ENCODE measurements at places on chromosomes 16 and 17.

DNA sequence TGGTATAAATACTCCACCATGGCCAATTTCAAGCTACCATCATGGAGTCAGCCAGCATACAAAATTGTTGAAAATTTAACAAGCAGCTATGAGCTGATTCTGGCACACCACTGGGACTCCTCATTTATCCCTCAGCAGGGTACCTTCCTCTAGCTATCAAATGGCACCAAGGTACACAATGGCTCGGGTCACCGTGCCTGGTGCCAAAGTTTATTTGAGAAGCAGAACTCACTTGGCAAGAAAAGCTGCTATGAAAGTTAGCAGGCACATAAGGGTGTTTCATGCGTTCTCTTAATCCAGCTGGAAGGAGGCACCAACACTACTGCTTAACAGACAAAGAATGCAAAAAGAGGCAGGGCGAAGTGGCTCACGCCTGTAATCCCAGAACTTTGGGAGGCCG, 51.6 kb downstream of the IKZF3 start:
- no peak for DNase-seq

GRCh38 chr17:49554694-49555494, 20.8 kb upstream of the NXPH3 start:
- no peak for DNase-seq

GRCh38 chr17:38561416-38562214, 44.1 kb downstream of the SRCIN1 start:
- no peak for DNase-seq

DNA sequence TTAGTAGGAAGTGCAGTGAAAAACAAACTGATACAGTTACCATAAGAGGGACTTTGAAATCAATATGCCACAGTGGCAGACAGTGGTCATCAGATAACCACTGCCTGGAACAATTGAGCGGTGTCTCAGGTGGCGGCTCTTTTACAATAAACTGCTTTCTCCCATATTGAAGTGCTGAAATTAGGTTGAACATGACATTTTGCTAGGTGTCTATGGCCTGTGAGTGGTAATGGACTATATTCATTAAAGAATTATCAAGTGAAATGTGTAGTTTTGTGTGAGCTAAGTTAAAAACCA, 214.7 kb downstream of the RPTOR start:
- no peak for DNase-seq

- DNase-seq, result no peak
Measured at GRCh38 chr17:62692159-62692651, 64.7 kb downstream of the MRC2 start.

- no peak for DNase-seq
Measured at GRCh38 chr17:48492401-48493298, 38.2 kb downstream of the HOXB1 start.

DNA sequence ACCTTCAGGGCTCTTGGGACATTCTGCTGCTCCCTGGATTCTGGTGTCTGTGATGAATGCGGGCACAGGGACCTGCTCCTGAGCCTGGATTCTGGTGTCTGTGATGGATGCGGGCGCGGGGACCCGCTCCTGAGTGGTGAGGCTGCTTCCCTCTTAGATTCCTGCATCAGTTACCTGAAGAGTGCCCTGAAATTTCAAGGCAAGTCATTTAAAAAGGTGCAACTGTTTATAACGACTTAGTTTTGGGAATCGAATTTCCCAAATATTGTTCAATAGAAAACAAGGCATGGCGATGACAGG, 7.0 kb downstream of the TMEM204 start:
- no peak for DNase-seq

GRCh38 chr17:74299226-74300009, 25.4 kb downstream of the DNAI2 start:
- DNase-seq, result no peak

DNA sequence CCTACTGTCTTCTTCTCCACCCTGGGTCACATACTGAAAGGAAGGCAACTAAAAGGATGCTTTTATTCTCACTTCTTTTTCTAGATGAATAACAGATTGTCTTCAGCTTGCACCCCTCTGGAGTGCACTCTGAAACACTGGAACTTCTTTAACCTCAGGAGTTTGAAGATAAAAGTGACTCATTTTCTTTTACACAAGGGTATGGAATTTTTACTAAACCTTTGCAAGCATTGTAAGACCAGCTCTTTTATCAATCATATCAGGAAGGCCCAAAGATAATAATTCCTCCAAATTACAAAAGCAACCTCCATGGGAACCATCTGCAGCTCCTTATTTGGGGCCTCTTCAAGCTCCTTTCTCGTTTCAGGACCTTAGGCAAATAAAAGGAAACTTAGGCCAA, 193.5 kb upstream of the KIF2B start:
- DNase-seq, result no peak

- no peak for DNase-seq
Measured at GRCh38 chr17:59278406-59278805, 53.0 kb upstream of the YPEL2 start.

DNA sequence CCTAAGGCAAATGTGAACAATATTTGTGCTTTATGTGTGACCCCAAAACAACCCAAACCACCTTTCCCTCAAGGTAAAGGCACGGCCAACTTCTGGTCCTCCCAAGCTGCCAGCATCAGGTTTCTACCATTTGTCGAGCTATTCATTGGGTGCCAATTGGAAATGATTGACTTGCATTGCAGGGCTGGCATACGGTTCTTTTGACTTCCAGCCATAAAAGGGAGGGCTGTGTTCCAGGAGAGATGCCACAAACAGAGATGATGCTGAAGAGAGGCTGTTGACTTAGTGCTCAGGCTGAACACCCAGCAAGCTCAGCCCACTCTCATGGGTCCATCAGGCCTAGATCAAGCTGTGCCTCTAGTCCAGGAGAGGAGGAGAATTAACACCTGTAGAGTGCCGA, 252.4 kb downstream of the GRIN2A start:
- no peak for DNase-seq

GRCh38 chr16:89084411-89084810, 9.2 kb upstream of the ACSF3 start:
- no peak for DNase-seq

DNA sequence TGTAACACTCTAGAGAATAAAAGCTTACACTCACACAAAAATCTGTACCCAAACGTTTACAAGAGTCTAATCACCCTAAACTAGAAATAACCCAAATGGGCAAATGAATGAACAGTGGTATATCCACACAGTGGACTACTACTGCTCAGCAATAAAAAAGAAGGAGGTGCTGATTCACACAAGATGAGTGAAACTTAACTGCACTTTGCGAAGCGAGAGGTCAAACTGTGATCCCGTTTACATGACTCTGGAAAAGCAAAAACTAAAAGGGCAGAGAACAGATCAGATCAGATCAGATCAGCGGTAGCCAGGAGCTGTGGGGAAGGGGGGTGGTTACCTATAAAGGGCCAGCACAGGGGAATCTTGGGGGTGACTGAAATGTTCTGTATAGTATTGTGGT, 113.4 kb downstream of the TRIM37 start:
- no peak for DNase-seq

Measured in GM04503 (cell line).